ENCODE measurements at places on chromosomes 7 and 10.

GRCh38 chr7:80631421-80631820 is 7.0 kb upstream of the CD36 start:
- DNase-seq, result no peak

DNA sequence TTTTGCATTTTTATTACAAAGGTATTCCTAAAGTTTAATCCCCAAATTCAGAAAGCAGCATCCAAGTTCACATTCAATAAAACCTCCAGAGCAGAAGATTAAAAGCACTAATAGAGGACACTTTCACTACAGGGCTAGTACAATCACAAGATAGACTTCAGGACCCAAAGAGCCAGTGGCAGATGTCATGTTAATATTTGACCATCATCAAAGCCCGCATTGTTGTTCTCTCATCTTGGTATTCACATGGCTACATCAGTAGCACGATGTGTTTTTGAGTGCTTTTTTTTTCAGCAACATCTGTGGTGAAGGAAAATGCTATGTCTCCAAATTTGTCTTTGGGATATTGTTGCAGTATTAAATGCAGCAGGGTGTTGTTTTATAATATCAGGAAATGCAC is 134.3 kb downstream of the ARL4A start:
- DNase-seq, result no peak

- no peak for DNase-seq
Observed at GRCh38 chr7:69177461-69177861, 420.8 kb upstream of the AUTS2 start.

- no peak for DNase-seq
Observed at GRCh38 chr10:112587729-112588128, 140.7 kb downstream of the VTI1A start.

GRCh38 chr7:2934211-2934731 is 90.2 kb upstream of the GNA12 start:
- no peak for DNase-seq

DNA sequence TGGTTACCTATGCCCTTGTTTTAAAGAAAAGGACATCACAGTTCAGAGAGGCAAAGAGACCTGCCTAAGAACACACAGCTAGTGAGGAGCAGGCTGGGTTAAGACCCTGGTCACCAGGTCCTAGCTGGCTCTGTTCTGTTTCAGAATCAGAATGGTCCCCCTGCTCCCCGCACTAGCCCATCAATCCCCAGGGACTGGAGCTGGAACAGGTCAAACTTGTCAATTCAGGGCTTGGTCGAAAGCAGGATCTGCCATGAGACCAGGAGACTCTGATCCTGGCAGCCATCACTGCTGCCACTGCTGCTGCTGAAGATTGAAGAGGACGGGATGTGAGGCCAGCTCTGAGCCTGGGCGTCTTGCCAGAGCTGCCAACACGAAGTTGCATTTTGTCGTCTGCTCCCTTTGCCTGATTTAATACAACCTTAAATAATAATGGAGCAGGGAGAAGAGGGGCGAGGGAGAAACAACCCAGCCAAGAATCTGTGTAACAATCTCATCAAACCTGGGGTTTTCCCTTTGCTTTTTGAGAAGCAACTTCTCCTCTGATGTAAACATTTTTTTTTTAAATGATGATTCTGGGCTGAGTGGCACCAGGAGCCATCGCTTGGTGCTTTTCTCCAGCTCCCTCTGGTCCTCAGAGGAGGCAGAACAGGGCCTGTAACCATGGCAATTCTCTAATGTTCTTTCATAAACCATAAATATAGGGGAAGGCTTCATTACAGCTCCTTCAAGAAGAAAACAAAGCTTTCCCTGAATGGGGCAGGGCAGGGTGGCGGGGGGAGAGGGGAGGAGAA is 119.0 kb upstream of the SORCS3 start:
- DNase-seq, result no peak

DNA sequence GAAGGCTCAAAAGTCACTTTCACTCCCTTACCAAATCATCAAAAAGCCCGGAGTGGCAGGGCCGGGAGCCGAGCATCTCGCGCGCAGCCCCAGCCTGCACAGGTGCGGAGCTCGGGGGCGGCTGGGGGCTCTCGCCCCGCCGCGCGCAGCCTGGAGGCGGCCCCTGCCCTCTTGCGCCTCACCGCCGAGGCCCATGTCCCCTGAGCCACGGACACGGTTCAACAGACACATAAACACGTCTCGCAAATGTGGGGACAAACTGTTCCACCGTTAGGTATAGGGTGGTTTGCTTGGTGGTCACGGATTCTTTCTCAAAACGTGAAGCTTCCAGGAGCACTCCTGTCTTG is 700 bp downstream of the GSAP start:
- DNase-seq, result peak; percentile 19

DNA sequence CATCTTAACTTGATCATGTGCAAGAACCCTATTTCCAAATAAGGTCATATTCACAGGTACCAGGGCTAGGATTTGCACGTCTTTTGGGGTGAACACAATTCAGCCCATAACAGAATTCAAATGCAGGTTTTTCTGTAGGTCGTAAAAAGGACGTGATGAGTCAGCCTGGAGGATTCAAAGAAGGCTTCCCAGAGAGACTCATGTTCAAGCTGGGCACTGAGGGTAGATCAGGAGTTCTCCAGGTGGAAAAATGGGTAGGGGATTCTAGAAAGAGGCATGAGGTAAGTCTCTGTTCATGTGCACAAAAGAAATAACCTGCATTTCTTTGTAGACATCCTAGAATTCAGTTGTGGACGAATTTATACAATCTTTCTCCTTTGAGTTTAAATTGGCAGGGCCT is 160.4 kb downstream of the RPS24 start:
- DNase-seq, result no peak

DNA sequence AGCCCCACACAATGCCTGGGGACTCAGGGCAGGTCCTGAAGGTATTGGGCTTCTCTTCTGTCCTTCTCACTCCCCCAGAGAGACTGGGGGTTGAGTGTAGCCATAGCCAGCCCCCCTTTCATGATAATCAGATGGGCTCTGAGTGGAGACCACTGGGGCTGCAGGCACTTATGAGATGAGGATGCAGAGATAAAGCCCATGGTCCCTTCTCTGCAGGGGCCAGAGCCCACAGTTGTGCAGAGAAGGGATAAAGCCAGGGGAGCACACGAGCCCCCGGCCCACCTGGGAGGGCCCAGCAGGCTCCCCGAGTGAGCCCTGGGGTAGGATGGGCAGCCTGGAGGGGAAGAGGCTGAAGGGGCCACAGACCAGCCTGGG is 96.2 kb downstream of the BMS1 start:
- DNase-seq, result no peak

GRCh38 chr7:79563821-79564522 is 110.5 kb upstream of the MAGI2 start:
- DNase-seq, result no peak

- no peak for DNase-seq
Observed at GRCh38 chr10:75028748-75029147, 82.7 kb upstream of the SAMD8 start.

DNA sequence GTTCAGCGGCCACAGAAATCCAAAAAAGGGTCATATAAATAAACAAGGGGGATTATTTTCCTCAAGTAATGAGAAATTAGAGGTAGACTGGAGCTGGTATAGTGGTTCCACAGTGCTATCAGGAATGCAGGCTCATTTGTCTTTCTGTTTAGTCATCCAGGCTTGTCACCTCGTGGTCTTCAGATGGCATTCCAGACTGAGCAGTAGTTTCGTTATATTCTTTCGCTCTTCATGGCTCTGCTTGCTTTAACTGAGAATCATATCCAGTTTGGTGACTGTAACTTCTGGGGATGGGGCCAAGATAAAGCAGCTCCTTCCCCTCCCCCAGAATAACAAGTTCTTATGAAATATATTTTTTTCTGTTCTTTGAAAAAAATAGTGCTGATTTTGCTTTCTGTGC is 9.5 kb downstream of the ANKIB1 start:
- no peak for DNase-seq

- no peak for DNase-seq
Observed at GRCh38 chr10:36882781-36883180, 242.6 kb upstream of the ANKRD30A start.

GRCh38 chr10:95245425-95246055 is 45.3 kb downstream of the PDLIM1 start:
- no peak for DNase-seq

Data from T47D (cell line).